ENCODE measurements at places on chromosomes 12 and 14.

DNA sequence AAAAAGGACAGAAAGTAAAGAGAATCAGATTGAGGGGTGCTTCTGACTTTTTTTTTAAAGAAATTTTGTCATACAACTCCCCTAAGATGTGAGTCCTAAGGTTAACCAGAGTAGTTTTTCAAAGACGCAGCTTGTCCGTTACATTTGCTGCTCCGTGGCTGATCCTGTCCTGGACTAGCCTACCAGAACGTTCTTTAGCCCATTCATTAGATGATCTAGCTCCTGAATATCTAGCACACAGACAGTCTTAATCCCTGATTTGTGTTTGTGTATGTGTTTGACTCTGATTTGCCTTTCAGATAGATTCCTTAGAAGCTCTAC is 60.3 kb downstream of the SAMD4A start:
- no peak for DNase-seq

DNA sequence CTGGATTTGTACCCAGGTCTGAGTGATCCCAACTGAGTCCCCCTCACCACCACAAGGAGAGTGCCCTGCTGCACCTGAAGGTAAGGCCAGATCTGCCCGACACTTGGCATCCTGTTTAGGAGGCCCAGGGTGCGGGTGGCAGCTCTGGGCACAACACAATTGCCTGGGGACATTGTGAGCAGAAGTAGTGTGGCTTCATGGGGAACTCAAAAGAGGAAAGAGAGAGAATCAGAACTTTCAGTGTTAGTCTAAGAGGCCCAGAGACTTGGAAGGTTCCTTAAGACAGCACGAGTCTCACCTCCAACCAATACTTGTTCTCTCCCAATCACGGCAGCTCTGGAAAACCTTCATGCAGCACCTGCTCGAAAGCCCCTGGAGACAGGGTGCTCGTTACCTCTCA is 6.6 kb upstream of the SLC8B1 start:
- no peak for DNase-seq

GRCh38 chr14:96847451-96847850 is 50.3 kb downstream of the VRK1 start:
- no peak for DNase-seq

- no peak for DNase-seq
These were observed 1.6 kb downstream of the TMEM179 start for GRCh38 chr14:104602933-104603325.

- DNase-seq = no peak
These were observed 23.1 kb downstream of the SLC7A7 start for GRCh38 chr14:22792158-22792557.

DNA sequence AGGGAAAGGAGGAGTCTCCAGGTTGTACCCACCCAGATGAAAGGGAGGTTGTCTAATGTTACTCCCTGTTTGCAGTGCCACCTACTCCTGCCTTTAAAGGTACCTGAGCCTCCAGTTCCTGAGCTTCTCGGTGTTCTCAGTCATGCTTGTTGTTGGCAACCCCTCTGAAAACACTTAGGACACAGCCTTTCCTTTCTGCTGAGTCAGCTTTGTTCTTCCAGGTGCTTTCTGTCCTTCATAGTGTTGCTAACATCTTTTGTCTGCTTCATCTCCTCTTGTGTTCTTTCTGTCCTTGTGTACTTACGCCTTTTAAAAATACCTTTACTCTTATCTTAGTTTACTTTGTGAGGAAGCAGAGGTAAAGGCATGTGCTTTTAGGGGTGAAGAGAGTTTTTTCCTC is 97.0 kb upstream of the NEDD1 start:
- no peak for DNase-seq

- DNase-seq = no peak
These were observed 298.5 kb downstream of the ERC1 start for GRCh38 chr12:1289371-1290155.

DNA sequence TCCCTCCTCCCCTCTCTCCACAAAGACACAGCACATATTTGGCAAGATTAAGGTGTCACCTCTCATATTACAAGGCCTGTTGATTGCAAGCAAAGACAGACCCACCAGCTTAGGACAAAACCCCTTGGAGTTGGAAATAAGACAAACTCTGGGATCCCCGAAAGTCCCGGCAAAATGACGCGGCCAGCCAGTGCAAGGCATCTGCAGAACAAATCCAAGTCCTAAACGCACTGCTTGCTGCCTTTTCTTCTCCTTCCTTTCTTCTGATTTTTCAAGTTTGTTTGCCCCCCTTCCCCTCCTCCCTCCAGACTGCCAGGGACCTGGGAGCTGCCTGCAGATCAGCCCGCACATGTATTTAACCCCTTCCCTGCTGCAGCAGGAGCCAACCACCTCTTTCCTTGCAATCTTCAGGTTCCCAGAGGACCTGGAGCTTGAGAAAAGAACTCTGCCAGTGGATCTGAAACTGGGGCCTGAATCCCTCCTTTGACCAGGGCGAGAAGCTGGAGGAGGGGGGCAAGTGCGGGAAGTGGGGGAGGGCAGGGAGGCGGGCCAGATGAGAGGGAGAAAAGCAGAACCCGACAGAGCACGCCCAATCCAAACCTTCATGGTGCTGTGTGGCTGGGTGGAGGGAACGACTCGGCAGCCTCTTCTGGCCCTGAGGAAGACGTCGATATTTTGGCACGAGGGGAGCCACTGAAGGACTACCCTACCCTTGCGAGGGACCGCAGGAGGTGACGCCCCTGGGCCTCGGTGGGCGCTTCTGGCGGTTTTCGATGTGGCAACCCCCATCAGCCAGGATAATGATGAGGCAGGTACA is 2.0 kb upstream of the NTF3 start:
- no peak for DNase-seq

GRCh38 chr12:99029511-99030271 is 384.6 kb downstream of the APAF1 start:
- peak; percentile 88 for DNase-seq

GRCh38 chr12:3803865-3804472 is 51.1 kb upstream of the CRACR2A start:
- DNase-seq = peak; percentile 75

GRCh38 chr12:124632519-124632984 is 65.1 kb upstream of the NCOR2 start:
- DNase-seq = peak; percentile 30

- DNase-seq = no peak
These were observed 21.8 kb upstream of the PIK3C2G start for GRCh38 chr12:18239526-18239925.

- no peak for DNase-seq
These were observed 75.5 kb upstream of the CPM start for GRCh38 chr12:69008520-69008919.

- no peak for DNase-seq
These were observed 80.8 kb downstream of the CRACR2A start for GRCh38 chr12:3672113-3672509.

GRCh38 chr12:131990066-131990979 is 40.6 kb downstream of the EP400 start:
- no peak for DNase-seq

GRCh38 chr12:14239935-14240872 is 125.3 kb upstream of the ATF7IP start:
- DNase-seq = no peak

DNA sequence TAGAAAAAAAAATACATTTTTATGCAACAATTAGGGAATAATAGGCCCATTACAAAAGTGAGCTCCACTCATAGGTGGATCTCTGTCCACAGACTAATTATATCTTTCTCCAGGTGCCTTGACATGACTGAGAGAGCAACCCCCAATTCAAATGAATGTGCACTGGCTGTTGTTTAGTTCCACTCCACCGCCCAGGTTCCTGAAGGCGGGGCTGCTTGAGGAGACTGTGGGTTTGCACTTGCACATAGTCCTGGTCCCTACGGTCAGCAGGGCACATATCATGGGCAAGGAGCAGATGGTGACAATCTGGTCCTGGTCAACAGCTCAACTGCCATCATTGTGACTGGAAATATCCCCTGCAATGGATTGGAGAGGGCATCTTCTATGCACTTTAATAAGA is 195.6 kb upstream of the PWP1 start:
- DNase-seq = no peak

DNA sequence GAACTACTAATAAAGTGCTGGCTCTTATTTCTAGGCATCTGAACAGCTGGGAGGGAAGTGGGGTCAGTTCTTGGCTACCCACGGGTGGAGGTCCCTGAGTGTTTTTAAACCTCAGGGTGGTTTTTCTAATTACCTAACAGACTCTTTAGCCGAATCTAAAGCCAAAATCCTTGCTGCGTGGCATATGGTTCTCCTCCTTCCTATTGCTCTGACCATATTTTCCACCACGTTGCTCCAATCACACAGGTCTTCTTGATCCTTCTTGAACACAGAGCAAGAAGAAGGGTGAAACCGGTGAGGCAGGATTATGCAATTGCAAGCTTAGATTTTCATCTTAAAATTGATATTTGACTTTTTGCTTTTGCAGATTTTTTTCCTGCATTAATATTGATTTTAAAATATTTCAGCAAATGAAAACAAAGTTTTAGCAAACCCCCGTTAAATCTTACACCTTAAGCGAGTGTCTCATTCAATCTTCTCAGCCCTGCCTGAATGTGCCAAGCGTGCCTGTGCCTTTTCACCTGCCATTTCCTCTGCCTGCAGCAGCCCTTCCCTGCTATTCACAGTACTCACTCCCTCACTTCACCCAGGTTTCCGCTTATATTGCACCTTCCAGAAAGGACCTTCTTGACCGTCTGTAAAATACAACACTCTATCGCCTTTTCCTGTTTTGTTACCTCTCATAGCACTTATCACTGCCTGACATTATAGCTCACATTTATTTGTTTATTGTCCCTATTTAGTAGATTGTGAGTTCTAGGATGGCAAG is 506.0 kb downstream of the DIO2 start:
- no peak for DNase-seq

- no peak for DNase-seq
These were observed 257.4 kb downstream of the ZFP36L1 start for GRCh38 chr14:68535404-68536017.

- DNase-seq = no peak
These were observed 129.9 kb upstream of the PRMT8 start for GRCh38 chr12:3361146-3361545.

DNA sequence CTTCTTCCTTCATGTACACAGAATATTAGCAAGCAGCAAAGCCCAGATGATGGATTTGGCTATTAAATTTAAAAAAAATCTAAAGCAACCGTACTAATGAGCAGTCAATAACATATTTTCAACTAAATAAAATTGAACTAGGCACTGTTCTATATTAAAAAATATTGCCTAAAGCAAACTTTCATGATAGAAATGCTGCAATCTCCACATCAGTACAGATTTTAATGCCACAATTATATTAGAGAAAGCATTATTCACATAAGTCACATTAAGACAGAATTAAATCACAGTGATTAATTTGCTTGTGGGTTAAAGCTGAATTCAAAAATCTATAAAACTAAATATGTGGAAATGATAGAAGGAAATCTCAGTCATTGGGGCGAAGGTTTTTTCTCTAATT is 200.7 kb downstream of the KCNH5 start:
- DNase-seq = no peak

GRCh38 chr14:82345184-82345583 is 811.5 kb upstream of the SEL1L start:
- DNase-seq = no peak

DNA sequence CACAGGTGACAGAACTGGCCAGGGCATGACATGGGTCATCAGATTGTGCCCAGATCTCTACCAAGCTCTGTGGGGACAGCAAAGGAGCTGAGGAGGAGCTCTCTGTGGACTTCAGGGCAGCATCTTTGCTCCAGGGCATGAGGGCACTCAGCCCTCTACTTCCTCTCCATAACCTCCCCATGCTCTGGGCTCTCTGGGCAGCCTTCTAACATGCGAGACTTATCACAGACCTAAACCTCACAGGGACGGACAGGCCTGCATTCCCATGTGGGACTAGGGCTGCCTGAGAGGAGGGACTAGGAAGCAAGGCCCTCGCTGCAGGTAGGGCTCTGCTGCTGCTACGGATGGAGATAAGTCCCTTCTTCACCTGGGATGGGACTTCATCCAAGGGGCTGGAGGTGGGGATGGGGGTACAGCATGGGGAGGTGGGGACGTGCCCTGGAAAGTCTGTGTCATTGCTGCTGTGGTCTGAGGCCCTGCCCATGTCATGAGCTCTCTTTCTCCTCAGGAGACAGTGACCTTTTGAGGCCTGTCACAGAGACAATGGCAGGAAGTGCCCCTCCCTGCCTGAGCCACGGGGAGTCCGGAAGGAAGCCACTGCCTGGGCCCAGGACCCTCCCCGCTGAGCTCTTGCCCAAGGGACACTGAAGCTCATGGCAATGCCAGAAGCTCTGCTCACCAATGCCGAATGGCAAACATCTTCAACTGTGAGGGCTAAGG is 44.1 kb downstream of the PITPNM2 start:
- DNase-seq = no peak

DNA sequence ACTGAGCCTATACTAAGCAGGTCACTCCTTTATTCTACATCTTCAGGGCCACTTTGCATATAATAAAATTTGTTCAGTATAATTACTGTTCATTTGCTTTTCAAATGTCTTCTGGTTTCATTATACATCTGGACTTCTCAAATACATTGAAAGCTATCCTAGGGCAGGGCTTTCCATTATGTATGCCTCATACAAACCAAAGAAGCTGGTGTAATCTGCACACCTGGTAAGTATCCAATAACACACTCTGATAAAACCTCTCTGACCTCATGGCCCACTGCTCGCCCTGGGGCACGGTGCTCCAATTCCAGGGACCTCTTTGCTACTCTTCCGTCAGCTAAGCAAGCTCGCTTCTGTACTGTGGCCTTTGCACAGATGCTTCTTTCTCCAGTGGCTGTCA is 21.9 kb upstream of the ISM2 start:
- no peak for DNase-seq

- no peak for DNase-seq
These were observed 2.4 kb downstream of the TIGAR start for GRCh38 chr12:4323396-4323795.

DNA sequence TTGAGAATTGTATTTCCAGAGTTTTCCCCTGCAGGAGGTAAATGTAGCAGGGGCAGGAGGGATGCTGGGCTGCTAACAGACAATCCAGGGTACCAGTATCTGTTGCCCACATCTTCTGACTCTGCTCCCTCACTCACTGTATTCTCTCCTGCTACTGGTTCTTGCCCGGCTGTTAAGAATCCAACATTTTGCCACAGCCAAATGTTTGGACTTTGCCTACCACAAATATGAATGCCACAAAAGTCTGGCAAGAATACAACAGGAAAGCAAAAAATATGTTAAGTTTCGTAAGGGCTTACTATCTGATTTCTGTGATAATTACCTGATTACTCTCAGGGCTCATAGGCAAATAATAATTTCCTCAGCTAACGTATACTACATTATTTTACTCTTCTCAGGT is 160.0 kb downstream of the BCAT1 start:
- DNase-seq = no peak

GRCh38 chr12:87807086-87807485 is 222.1 kb downstream of the C12orf50 start:
- DNase-seq = no peak

Measured in NCI-H774 (cell line).